NCI-H226 (cell line): ENCODE measurements at places on chromosomes 16 and 17.
A peak's percentile ranks its signal among the peaks of the same experiment; 100 is the strongest.

DNA sequence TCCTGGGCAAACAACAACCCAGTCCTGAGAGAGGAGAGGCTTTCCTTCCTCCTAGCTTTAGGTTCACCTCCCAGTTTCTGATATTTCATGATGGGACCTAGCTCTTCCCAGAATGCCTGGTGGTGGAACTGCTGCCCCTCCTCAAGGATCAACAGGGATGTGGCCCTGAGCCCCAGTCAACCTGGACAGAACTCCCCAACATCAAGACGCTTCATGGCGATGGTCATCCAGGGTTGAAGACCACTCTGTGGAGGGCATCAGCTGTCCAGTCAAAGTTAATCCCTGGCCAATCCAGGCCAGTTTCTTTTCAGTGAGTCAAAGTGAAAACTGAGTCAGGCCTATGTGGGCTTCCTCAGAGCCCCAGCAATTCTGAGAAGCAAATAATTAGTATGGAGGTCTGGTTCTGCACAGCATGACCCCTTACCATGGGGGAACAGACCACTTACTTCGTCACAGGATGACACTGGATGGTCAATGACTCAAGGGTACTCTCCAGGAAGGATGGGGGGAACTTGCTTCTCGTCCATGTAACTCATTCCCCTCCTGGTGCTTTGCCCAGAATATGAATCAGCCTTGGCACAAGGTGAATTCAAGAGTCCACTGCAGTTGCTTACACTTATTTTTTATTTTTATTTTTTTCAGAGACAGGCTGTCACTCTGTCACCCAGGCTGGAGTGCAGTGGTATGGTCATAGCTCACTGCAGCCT, 14.7 kb upstream of the XYLT2 start:
- DNase-seq = peak; percentile 80

DNA sequence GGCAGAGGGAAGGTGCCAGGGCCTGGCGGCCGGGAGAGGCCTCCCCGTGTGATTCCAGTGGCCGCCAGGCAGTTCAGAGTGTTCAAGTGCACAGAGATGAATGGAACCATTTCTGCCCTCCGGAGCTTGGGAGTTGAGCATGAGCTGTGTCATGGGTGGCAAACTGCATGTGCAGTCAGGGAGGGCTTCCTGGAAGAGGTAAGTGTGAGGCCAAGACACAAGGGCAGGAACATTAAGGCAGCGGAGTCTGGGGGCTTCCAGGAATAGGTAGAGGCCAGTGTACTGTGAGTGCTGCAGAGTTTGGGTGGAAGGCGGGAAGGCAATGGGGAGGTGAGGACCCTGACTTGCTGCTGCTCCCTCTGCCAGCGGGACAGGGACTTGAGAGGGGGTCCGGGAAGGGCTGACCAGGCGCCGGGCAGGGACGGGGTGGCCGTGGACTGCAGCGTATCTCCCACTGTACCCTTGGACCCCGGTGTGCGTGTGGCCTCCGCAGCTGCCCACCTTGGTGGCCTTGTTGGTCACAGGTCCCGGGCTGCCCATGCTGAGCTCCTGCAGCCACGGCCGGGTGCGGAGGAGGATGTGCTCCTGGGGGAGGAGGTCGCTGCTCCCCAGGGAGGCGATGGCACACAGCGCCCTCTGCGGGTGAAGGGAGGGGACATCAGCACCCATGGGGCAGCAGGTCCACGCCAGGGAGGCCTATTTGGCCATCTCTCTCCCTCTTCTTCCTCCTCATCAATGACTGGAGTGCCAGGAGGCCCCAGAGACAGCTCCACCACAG, 7.5 kb upstream of the CEP131 start:
- DNase-seq = no peak

DNA sequence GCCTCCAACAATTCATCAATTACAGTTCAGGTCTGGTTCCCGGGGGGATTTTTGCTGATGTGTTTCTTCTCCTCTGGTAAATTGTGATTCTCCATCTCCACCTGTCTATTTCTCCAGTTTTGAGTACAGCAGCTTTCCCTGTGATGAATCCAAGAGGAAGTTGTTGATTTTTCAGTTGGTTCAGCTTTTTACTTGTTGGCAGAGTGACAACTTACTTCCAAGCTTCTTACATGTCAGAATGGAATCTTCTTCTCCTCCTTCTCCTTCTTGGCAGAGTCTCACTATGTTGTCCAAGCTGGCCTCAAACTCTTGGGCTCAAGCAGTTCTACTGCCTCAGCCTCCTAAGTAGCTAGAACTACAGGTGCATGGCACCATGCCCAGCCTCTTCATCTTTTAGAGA, 33.4 kb upstream of the TMEM92 start:
- DNase-seq = peak; percentile 65

GRCh38 chr16:5882087-5882640, 784.6 kb upstream of the EEF2KMT start:
- DNase-seq = no peak

DNA sequence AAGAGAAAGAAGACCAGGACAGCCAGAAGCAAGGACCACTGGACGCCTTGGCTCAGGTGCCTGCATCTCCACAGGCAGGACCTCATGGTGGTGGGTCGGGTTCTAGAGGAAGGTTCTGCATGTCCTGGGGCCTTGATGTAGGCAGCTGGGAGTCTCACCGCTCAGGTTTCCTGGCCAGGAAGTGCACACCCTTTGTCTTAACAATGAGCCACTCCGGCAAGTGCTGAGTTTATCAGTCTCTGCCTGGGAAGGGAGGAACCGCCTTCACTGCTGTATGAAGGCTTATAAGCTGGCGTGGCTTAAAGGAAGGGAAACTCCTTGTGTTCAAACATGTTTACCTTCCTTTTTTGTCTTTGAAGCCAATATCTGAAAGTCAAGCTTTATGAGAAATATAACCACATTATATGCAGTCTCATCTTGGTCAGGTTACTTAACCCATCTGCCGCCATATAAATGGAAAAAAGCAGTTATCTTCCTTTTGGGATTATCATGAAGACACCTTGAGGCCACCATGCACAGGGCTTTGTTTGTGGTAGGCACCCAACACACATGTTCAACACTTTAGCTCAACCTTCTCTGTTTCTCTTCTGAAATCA, at the start of gene ST6GALNAC1:
Gene ST6GALNAC1, minus strand, starts transcription at position 205 of the 596 bp plus-strand sequence. Its CDS starts 119 bp downstream, at position 86.
- peak; percentile 67 for DNase-seq

GRCh38 chr17:58376472-58377000, 24.5 kb upstream of the SUPT4H1 start:
- DNase-seq = no peak

GRCh38 chr16:83967838-83968305, at the start of gene NECAB2:
Gene NECAB2 (plus strand): TSS chr16:83968244. CDS start chr16:83968649, 405 bp downstream.
- DNase-seq = peak; percentile 22

- no peak for DNase-seq
Measured at GRCh38 chr16:5026664-5027063, 7.1 kb downstream of the NAGPA start.

GRCh38 chr17:41966463-41967140, at the start of gene CNP:
Gene CNP (plus strand): TSS chr17:41966795. CDS start chr17:41966885, 90 bp downstream.
- peak; percentile 81 for DNase-seq

DNA sequence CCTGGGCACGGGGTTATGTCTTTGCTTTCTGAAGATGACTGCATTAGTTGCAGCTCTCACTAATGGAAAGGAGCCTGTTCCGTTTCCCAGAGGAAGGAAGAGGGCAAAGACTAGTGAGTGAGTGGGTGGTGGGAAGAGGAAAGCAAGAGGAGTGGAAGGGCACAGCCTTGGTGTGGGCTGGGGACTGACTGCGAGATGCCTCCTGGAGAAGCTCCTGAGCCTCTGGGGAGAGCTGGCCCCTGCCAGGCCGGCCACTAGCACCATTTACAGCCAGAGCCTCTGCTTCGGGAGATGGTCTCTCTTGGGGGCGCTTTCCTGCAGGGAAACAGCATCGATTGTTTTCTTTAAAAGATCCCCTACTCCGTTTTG, 825 bp upstream of the RHBDL3 start:
- DNase-seq = no peak

- no peak for DNase-seq
Measured at GRCh38 chr16:47258874-47259461, 115.2 kb upstream of the NETO2 start.

DNA sequence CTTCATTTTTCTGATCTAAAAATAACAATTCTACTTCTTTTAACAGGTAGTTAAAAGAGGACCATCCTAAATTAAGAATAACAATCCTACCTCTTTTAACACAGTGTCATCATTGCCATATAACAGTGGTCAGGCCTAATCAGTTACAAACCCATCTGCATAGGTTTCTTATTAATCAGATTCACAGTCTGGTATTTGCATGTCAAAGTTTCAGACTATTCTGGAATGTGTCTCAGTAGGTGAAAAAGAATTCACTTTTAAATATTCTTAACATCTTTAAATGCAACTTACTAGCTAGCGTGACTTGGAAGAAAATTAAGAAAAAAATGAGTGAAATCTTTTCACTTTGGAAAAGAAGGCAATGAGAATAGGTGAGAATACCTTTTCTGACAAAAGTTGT, 6.8 kb upstream of the KRT12 start:
- no peak for DNase-seq

GRCh38 chr16:63337264-63337663, 1301.0 kb upstream of the CDH8 start:
- DNase-seq = peak; percentile 32

DNA sequence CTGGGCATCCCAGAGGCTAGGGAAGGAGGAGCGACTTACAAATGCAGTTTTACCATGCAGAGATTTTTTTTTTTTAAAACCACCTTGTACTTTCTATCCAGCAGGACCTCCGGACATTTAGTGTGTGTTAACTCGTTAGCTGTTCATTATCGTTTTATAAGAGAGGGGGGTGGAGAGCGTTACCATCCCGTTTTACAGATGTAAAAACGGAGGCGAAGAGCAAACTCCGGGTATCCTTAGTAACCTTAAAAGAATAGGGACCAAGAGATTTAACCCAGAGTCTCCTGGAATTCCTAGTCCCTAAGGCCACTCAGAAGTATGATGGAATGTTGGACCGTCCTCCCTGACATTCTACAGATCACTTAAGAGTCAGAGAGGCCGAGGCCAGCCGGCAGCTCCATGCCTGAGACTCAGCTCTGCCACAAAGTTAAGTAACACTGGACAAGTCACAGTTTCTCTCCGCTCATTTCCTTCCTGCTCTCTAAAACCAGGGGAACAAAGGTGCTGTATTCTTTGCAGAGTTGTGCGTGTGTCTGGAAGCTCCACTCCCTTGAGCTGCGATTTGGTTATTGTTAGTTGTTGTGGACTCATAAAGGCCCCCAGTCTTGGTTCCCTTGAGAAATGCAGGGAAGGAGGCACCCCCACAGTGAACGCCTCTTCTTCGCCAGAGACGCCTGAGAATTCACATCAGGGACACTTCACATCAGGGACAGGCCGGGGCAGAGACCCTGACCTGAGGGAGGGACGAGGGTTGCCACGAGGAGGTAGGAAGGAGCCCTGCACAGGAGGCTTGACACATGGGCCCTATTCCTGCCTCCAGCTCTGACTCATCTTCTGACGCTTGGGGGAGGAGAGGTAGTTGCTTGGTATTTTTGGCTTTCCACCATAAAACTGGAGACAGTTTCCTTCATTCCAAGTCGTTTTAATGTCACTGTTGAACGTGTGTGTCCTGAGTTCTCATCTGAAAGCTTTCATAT, 1.2 kb downstream of the DUSP14 start:
- DNase-seq = peak; percentile 88

DNA sequence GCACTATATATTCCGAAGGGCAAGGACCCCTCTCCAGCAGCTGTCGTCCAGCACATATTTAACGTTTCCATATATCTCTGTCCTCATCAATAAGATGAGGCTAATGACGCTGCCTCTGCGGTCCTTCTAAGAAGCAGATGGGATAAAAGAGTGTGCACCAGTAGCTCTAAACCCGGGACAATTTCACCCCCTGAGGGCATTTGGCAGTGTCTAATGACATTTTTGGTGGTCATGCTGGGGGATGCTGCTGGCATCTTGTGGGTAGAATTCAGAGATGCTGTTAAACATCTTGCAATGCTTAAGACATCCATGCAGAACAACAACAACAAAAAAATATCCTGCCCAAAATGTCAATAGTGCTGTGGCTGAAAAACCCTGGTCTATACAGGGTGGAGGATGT, 372.9 kb downstream of the CDH13 start:
- no peak for DNase-seq

- no peak for DNase-seq
Measured at GRCh38 chr16:86756882-86757703, 178.7 kb downstream of the FOXL1 start.

DNA sequence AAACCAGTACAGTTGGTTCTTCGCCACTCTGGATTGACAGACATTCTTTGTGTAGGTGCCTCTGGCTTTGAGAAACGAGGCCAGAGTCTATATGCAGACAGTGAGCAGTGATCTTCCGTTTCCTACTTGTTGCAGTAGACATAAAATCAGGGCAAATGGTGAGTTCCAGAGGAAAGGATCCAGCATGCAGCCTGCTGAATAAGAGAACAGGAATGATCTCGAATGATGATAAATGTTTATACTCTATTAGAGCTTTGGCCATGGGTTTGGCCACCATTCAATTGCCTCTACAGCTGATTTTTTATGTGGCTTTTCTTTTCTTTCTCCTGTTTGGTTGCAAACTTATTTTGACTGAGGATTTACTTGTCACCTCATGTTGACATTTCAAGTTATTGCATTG, 286.7 kb downstream of the IRX3 start:
- DNase-seq = no peak

DNA sequence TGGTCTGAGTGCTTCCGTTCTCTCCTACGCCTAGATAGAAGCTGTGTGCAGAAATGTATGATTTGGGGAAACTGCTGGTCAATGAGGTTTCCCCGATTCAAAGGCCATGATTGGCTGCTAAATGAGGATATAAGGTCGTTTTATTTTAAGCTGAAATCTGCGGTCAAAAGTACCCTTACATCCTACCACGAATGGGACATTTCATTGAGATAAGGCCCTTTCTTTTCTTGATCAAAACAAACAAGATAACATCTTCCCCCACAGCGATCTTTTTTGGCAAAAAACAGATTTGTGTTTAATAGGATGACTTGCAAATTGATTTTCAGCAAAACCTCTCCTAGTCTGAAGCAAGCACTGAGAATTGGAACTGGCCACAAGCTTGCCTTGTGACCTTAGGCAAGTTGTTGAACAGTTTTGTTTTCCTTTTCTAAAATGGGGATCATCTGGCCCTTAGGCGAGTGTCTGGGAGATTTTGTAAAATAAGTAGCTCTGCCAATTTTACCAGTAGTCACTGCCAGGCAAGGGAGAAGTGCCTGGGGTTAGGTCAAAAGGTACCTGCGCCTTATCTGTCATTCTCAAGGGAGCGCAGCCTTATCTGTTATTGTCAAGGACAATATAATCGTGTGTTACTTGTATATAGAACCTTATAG, 635 bp downstream of the SCPEP1 start:
- DNase-seq = no peak
